HuH-7.5 (cell line): ENCODE measurements at places on chromosomes 5 and 9.

DNA sequence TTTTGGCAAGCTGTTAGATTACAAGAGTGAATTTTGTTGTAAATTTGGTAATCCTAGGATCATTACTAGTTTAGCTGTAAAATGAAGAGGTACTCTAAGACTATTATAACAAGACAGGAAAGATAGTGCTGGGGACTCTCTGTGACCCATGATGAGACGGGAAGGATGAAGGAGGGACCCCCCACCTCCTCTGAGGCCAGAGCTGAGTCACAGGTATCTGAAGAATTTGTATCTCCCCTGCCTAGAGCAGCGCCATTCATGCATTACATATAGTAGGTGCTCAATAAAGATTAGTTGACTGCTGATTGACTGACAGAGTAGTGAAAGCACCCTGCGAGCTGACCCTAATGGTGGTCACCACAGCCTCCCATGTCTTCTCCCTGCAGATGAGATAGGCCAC is 202.8 kb downstream of the SNX18 start:
- DNase-seq = no peak

- DNase-seq = no peak
These were observed 35.3 kb downstream of the ZDHHC11B start for GRCh38 chr5:749101-749670.

DNA sequence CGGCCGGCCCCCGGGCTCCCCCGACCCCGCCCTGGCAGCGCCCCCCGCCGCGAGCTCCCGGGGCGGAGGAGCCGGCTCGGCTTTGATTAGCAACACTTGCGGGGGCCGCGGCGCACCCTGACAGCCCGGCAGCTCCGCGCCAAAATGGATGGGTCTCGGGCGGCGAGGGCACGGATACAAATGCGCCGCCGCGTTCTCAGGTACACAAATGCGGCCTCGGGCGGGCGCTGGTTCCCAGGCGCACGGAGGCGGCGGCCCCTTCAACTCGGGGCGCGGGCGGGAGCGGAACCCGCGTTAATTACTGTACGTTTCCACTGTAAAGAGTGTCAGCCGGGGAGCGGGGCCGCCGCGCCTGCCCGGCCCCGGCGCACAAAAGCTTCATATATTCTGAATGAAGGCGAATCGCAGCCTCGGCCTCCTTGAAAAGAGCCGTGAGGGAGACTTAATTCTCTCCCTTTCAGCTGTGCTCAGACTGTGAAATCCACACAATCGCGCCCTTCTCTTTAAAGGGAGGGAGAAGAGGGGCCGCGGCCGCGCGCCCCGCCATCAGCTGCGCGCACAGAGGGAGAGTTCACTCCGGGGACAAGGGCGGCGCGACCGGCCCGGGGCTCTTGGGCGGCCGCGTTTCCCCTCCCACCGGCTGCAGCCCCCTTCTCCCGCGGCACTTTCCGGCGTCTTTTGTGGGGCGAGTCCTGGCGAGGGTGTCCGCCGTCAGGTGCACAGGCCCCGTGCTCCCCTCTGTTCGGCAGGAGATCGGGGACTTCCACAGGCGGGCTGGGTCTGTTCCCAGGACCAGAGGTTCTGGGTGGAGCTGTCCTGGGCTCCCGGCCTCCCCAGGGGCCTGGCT is 27.0 kb downstream of the MSX2 start:
- DNase-seq = no peak

GRCh38 chr9:79220251-79220650 is 351.5 kb upstream of the TLE4 start:
- DNase-seq = no peak

DNA sequence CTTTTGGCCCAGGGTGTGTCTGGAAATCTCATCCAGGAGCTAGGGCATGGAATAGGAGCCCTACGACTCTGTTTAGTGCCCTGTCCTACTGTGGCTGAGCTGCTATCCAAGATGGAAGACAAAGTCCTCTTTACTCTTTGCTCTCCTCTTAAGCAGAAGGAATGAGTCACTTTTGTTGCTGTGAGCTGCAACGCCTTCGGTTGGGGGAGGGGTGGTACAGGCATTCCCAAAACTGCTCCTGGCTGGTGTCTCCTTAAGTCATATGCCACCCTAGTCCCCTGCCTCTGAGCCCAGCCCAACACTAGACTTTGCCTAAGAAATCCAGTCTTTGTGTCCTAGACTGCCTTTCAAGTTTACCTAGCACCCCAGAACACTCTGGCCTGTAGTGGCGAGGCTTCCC is 99.9 kb downstream of the PRR16 start:
- no peak for DNase-seq

DNA sequence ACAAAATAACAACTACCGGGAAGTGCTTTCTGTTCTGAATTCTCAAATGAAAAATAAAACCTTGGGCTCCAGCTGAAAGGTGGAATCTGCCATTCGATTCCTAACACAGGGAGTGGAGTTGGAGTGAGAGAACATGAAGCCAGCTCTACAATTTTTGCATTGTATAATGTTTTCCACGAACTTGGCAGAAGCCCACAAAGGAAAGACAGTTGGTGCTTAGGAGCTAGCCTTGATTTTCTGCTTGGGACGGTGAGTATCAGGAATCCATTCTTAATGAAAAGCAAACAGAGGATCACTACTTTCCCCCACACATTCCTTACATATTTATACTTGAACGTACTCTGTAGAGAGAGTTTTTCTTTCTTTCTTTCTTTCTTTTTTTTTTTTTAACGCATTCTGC is 74.2 kb upstream of the FBXL7 start:
- DNase-seq = no peak

- peak; percentile 84 for DNase-seq
These were observed at the start of gene EPB41L4B for GRCh38 chr9:109320742-109321448. Gene EPB41L4B, minus strand, starts transcription at chr9:109321059. Its CDS starts 613 bp downstream, at chr9:109320446.
